Nucleus accumbens (tissue), 56 donors: ENCODE measurements at places on chromosomes 11 and 22.

- DNase-seq: no peak
Measured at GRCh38 chr22:25461301-25461700, 103.2 kb upstream of the GRK3 start.

DNA sequence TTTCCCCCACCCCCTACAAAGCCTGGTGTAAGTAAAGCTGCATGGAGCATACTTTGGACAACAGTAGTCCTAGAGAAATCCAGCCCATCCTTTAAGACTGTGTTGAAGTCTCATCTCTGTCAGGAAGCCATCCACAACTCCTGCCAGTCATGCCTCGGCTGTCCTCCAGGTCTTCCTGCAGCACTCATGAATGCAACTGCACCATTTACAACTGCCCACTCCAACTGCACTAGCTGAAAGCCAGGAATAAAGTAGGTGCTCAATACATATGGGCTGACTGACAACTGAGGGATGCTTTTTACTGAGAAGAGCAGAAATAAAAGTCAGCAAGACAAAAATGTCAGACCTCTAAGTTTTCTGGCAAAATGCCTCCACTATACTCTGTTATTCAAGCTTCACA lies 27.4 kb downstream of the IL18BP start:
- DNase-seq: no peak

DNA sequence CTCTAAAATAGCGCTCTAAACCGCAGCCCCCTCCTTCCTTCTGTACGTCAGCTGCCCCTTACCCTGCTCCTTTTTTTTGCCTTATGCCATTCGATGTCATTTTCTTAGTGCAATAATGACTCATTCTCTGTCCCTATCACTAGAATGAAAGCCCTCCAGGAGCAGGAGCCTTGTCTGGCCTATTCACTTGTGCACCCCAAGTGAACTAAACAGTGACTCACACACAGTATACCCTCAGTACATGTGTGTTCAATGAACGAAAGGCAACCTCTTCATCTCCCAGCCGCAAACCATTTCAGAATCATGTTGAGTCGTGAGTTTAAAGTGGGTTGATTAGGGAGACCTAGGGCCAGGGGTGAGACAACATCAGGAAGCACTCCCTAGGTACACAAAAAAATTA lies 50.7 kb upstream of the SPATA19 start:
- no peak for DNase-seq

- DNase-seq: no peak
Measured at GRCh38 chr11:97614606-97615005, 1224.8 kb downstream of the JRKL start.

DNA sequence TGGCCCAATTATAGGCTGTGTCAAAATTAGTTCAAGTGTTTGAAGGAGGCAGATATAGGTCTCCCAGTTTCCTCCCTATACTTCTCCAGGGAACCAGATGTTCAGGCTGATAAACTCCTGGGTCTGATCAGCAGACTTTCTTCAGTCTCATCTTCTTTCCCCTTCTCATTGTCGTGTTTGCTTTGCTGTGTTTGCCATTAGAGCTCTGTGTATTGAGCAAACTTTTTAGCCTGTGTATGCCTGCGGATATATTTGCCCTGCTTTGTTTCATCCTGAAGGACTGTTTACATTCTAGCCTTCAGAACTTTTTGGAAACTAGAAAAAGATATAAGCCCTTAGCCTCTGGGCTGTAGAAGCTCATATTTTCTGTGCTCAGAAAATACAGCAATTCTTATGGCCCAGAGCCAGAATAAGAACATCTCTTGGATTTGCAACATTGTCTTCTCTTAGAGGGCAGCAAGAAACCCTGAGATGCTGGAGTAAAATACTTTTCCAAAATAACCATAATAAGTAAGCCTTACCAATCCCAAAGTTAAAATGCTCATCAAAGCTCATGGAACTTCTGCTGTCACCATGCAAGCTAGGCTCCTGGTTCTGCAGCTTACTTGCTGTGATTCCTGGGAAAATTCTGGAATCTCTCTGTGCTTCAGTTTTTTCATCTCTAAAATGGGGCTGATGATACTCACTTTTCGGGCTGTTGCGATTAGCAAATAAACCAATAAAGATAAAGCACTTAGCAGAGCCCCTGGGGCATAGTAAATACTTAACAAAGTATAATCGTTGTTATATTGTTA lies 34.1 kb upstream of the ME3 start:
- no peak for DNase-seq

DNA sequence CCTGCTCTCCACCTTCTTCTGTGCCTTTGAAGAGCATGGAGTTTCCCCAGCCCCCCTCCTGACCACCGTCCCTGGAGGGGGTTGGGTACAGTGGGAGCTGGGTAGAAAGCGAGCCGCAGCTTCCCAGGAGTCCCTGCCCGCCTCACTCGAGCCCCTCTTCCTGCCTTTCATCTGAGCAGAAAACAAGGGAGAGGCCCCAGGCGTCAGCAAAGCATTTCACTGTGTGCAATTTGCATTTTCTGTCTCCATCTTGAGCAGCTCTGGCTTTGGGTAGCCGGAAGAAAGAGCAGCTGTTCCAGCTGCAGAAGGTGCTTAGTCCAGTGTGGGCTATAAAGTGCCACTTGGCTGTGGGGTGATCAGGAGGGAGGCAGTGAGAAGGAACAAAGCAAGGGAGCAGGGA lies 229.7 kb downstream of the CEP164 start:
- no peak for DNase-seq

DNA sequence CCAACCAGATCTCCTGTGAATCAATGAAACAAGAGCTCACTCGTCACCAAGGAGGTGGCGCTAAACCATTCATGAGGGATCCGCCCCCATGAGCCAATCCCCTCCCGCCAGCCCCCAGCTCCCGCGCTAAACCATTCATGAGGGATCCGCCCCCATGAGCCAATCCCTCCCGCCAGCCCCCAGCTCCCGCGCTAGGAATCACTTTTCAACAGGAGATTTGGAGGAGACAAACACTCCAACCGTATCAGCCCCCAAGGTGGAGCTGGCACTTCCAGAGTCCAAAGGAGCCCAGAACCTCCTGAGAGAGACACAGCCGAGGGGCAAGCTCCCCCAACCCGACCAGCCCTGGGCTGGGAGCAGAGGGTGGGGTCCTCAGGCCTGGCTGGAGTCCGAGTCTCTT lies 40.9 kb upstream of the PRR5 start:
- no peak for DNase-seq

GRCh38 chr22:46931881-46932280 lies 169.4 kb downstream of the TBC1D22A start:
- DNase-seq: no peak

DNA sequence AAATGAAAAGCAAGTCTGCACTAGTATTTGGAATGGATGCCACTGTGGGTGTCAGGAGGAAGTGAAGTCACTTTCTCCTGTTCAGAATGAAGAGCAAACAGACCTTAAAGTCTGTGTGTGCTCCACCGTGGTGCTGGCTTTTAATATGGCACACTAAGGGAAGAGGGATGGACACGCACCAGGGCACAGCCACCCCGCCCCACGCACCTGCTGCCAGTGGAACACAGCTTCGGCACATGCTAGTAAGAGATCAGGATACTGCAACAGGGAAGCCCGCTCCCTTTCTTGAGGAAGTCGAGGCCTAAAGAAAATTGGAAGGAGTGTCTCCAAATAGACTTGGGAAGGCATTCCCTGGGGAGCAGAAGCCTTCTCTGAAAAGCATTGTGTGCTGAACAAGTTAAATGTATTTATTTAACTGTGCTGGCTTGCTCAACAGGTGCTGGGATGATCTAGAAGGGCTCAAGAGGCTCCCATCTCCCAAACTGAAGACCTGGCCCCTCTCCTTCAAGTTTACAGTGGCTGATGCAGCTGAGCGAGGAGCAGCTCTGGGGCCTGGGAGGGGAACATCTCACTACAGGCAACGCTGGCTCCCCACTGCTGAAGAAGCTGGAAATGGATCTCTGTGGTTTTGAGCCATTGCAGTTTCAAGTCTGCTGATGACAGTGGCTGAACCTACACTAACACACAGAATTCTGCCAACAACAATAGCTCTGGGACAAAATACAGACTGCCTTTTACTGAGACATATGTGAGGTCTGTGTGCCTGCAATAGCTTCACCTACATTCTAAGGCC lies 504.6 kb upstream of the B3GAT1 start:
- DNase-seq: no peak

DNA sequence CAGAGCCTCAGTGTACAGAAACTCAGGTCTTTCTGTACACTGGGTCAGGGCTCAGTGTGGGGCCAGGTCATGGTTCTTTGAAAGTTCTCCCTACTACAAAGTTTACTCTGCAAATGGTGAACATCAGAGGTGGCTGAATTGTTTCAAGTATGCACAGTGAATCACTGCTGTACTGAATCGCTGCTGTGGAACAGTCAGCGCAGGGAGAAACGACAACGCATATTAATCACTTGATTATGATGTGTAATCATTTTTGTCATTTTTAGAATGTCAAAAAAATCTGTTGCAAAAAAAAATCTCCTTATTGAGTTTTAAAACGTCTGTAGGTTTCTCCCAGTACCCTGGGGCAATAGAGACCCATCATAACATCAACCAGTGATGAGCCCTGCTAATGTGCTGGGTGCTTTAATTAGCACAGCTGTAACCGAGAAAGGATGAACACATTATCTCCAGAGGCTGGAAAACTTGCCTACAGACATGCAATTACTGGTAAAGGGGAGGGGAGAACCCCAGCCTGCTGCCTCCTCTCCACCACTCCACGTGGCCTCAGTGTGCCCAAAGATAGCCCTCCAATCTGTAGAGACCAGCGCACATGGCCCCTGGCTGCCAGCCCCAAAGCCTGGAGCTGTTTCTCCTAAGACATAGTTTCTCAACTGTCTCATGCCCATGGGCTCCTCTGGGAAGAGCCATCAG lies 12.8 kb downstream of the ARRB1 start:
- no peak for DNase-seq

- DNase-seq: no peak
Measured at GRCh38 chr11:115700496-115700895, 196.3 kb upstream of the CADM1 start.

DNA sequence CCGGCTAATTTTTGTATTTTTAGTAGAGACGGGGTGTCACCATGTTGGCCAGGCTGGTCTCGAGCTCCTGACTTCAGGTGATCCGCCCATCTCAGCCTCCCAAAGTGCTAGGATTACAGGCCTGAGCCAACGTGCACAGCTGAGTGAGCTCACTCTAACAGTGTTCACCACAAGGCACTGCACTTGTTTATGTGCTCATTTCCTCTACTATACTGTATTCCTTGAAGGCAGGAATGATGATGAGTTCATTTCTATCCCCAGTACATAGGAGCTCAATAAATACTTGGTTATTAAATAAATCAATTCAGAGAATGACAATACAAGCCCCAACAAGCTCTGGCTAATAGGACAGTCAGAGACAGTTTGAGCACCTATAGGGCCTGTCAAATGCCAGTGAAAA lies 29.1 kb downstream of the ALG8 start:
- no peak for DNase-seq

- DNase-seq: no peak
Measured at GRCh38 chr11:44467413-44467812, 98.0 kb upstream of the CD82 start.

DNA sequence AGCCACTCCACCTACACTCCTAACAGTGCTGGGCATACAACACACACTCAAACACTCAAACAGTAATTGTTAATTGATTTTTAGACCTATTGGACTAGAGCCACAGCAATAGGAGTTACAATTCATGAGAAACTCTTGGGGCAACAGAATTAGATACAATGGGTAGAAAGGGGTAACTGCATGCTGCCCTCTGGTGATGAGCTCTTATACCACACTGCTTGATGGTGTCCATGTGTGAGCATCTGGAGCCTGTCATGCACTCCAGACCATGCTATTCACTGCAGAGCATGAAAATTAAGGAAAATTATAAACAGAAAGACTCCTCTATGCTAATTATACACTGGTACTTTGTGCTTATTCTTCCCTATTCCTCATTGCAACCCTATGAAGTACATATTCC lies 975.5 kb upstream of the CCDC90B start:
- no peak for DNase-seq

GRCh38 chr11:93689240-93689639 lies 27.8 kb downstream of the CEP295 start:
- no peak for DNase-seq

DNA sequence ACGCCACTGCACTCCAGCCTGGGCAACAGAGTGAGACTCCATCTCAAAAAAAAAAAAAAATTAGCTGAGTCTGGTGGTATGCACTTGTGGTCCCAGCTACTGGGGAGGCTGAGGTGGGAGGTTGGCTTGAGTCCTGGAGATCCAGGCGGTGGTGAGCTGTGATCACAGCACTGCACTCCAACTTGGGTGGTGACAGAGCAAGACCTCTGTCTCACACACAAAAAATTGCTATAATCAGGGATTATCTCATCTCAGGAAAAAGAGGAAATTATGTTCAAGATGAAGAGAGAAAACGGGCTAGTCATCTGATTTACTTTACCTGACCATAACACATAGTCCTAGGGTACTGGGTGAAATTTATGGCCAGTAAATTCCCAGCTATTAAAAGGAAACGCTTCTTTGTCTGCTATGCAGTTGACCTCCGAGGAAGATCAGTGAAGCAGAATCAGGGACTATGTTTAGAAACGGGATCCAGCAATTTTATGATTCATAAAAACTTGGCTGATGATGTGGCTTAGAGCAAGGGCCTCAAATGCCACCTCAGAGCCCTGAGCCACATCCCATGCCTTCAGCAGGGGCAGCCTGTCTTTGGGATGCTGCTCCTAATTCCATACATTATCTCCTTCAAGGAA lies 386.2 kb downstream of the NTM start:
- no peak for DNase-seq

- DNase-seq: no peak
Measured at GRCh38 chr22:27799827-27800249, 1.7 kb downstream of the MN1 start.

- DNase-seq: no peak
Measured at GRCh38 chr22:46610356-46610755, 9.8 kb upstream of the GRAMD4 start.

DNA sequence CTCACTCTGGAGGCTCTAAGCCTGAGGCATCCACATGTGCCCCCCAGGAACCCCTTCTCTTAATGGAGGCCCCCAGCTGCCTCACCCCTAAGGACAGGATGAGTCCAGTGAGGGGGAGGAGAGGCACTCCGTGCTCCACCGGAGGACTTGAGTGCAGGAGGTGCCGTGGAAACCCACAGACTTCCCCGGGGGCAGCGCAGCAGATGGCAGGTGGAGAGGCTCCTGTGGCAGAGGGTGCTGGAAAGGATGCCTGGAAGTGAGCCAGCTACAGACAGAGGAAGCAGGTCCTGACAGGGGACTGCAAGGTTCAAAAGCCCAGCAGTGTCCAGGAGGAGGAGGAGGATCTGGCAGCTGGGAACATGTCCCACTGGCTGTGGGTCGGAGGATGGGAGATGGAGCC lies 1384.0 kb downstream of the TBC1D22A start:
- DNase-seq: no peak

DNA sequence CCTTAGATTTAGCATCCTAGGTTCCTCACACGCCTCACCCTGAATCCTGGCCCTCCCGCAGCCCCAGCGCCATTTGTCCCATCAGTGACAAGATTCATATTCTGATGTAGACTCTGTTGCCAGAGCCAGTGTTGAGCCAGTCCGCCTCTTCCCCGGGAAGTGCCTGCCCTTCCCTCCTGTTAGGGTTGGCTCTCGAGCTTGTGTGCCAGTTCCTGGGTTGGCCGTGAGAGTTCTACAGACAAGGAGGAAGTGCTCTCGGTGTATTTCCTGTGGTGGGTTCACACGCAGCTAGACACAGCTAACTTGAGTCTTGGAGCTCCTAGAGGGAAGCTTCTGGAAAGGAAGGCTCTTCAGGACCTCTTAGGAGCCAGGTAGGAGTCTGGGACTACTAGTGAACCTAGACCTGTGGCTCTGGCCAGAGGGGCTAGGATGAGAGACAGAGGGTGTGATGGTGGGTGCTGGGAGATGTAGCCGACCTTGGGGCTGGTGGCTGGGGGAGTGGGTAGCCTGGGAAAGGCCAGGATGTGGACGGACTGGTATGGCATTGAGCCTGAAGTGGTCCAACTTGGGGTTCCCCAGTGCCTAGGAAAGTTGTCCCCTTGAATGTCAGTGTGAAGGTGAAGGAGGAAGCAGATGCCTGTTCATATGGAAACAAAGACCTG lies at the start of gene IL18BP:
IL18BP (plus strand) TSS at position 261 of the 662 bp plus-strand sequence. CDS start 1,076 bp downstream, outside the sequence.
- DNase-seq: no peak
